ENCODE measurements at places on chromosomes 1 and 21.

DNA sequence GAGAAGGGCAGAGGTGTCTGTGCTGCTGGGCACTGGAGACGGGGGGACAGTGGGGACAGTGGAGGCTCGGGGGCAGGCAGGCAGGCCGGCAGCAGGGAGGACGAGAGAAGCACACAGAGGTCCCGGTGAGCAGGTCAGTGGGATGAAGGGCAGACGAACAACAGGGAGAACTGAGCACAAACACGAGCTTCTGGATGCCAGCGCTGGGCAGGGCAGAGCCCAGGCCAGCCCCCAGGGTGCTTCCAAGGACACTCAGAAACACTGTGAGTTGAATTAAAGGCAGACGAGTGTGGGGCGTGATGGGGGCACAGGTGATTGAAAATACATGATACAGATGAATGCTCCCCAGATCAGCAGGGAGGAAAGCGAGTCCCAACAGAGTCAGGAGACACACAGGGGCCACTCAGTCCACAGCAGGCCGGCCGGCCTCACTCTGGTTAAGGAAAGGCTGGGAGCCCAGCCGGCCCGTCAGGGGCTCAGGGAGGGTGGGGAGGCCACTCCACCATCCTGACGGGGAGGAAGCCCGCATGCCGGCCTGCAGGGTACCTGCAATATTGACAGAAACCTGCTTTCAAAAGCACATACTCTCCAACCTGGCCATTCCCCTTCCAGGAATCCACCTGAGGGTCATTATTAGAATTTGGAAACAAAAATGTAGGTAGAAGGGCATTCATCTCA is 14.1 kb downstream of the SLC19A1 start:
- no peak for DNase-seq

GRCh38 chr1:64961923-64962322 is 4.4 kb downstream of the JAK1 start:
- DNase-seq: no peak

DNA sequence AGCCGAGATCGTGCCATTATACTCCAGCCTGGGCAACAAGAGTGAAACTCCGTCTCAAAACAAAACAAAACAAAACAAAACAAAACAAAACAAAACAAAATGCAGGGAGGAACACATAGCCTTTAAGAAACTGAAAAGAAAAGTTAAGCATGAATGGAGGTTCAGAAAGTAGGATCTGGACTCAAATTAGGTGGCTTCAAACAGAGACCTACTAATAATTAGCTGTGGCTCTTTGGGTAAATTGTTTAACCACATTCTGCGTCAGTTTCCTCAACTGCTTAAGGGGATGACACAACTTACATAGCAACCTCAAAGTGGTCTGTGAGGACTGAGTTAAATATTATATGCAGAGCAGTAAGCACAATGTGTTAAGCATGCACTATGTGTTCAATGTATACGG is 458.2 kb downstream of the ADGRL2 start:
- peak; percentile 13 for DNase-seq

DNA sequence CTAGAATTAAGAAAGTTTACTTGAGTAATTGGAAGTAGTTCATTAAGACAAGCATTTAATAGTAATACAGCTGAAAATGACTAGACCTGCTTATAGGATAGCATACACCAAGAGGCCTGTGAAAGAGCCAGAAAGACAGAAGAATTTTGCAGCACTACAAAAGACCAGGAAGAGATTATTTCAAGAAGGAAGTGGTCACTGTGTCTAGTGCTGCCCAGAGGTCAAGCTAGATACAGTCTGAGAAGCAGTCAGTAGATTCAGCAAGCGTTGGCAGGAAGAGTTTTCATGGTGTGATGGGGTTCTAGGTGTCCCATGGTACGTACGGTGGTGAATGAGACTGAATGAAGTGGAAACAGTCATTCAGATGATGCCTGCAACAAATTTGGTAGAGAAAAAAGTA is 31.5 kb downstream of the RGS8 start:
- no peak for DNase-seq

- DNase-seq: no peak
Observed at GRCh38 chr21:33022828-33023573, 2.7 kb upstream of the OLIG2 start.

DNA sequence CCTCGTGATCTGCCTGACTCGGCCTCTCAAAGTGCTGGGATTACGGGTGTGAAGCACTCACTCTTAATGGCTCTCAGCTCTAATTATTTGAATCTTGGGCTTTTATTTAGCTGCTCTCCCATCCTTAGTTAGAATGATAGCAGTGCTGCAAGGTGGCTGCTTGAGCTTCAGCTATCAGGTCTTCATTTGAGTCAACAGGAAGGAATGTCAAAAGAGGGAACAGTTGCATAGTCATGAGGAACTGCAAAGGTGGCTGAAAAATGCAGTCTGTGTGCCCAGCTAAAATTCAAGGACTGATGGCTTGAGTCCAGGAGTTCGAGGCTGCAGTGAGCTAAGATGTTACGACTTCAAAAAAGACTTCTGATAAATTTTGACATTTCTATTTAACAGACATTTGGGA is 55.6 kb downstream of the UCK2 start:
- DNase-seq: no peak

DNA sequence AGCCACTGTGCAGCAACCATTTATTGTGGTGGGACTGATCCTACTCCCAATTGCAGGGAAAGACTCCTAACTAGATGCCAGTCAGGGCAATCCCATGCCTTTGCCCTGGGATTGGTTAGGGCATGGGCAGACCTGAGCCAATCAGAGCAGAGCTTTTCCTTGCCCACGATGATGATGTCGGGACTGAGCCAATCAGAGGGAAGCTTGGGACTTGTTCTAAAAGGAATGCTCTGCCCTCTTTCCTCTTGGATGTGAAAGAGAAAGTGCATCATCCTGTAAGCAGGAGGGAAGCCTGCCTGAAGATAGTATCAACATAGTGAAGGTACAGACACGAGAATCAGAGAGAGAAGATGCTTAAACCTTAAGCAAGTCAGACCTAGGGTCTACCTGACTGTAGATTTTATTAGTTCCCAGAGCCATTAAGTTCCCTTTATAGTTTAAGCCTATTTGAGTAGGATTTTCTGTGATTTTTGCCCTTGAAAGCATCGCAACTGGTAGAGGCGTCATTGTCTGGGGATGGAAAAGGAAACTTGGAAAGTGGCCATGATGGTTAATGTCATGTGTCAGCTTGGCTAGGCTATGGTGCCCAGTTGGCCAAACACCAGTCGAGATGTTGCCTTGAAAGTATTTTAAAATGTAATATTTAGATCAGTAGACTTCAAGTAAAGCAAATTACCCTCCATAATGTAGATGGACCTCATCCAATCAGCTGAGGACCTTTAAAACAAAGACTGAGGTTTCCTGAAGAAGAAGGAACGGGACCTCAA is 19.9 kb downstream of the IRF2BP2 start:
- no peak for DNase-seq

GRCh38 chr1:86858524-86859261 is 55.2 kb downstream of the SELENOF start:
- no peak for DNase-seq

GRCh38 chr1:61491497-61491896 is 233.4 kb downstream of the TM2D1 start:
- no peak for DNase-seq

DNA sequence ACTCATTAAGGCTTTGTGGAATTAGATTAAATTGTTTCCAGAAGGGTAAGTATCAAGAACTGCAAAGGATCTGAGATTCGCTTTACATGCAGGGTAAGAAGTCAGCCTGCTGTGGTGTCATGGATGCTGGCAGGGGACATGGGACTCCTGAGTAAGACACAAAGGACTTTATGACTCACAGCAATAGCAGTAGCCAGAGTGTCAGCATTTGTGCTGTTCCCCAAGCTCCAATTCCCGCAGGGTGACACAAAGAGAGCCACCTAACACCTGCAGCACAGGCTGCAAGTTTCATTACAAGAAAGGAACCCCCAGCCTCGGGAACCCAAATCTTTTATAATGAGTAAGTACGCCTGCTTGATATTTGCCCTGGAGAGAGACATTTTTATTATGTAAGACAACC is 298.1 kb upstream of the POU3F1 start:
- no peak for DNase-seq

DNA sequence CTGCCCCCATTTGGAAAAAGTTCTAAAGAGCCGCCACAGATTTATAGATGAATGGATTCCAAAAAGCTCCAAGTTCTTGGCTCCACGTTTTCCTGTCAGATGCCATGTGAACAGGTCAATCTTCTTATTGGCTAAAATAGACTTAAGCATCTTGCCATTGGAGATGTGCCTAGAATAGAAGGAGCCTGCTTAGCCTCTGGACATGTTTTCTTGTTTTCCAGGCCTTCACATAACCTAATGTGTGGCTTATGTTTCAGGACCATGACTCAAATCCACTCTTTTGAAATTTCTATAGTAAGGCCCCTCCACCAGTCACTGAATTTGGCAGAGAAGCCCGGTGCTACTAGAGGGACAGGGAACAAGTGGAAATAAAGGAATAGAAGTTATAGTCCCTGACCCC is 31.5 kb downstream of the PHC2 start:
- no peak for DNase-seq

- no peak for DNase-seq
Observed at GRCh38 chr1:80807981-80808380, 992.8 kb upstream of the ADGRL2 start.

GRCh38 chr1:36849956-36850355 is 184.4 kb downstream of the GRIK3 start:
- DNase-seq: no peak

DNA sequence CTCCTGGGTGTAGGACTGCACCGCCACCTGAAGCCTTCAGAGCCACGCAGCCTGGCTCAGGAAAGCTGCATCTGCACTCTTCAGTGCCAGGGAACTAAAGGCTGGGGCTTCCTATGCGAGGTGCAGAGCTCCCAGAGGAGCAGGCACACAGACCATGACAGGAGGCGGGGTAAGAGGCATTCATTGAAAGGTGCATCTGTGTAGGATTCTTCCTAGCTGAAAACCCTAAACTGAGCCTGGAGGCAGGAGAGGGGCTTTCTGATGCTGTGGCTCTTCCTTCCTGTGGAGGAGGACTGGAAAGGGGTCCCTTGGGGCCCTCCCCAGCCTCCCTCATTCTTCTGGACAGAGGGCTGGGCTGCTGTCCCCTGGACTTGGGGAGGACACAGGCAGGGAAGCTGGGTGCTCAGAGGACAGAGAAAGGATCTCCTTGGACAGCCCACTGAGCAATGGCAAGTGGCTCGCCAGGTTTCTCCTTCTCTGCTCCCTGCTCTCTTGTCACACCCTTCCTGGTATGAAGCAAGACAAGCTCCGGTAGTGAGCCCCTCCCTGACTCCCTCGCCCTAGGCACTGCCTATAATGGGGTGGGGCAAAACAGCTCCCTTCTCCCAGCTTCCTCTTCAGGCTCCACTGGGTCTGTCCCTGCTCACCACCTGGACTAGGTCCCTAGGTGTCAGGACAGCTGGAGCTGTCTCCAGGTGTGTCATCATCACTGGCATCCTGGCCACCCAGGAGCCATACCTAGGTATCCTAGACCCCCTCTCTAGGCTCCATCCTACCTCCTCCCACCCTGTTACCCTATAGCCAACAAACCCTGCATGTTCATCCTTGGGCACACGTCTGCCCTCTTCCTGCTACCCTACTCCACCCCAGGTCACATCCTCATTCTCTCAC is 20.0 kb downstream of the S100A6 start:
- no peak for DNase-seq

- DNase-seq: no peak
Observed at GRCh38 chr1:207140536-207140935, 36.5 kb downstream of the C4BPA start.

Data from GM12878 (cell line).